ENCODE measurements at places on chromosomes 1 and 21.

DNA sequence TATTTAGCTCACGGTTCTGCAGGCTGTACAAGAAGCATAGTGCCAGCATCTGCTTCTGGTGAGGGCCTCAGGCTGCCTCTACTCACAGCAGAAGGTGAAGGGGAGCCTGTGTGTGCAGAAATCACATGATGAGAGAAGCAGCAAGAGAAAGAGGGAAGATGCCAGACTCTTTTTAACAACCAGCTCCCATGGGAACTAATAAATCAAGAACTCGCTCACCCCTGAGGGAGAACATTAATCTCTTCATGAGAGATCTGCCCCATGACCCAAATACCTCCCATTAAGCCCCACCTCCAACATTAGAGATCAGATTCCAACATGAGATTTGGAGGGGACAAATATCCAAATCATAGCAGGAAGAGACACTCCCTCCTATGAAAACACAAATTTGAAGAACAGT lies 74.1 kb downstream of the OLFML2B start:
- no peak for DNase-seq

GRCh38 chr1:202281316-202282024 lies 60.3 kb downstream of the UBE2T start:
- DNase-seq = no peak

GRCh38 chr1:229326601-229327000 lies 16.2 kb downstream of the CCSAP start:
- DNase-seq = no peak

DNA sequence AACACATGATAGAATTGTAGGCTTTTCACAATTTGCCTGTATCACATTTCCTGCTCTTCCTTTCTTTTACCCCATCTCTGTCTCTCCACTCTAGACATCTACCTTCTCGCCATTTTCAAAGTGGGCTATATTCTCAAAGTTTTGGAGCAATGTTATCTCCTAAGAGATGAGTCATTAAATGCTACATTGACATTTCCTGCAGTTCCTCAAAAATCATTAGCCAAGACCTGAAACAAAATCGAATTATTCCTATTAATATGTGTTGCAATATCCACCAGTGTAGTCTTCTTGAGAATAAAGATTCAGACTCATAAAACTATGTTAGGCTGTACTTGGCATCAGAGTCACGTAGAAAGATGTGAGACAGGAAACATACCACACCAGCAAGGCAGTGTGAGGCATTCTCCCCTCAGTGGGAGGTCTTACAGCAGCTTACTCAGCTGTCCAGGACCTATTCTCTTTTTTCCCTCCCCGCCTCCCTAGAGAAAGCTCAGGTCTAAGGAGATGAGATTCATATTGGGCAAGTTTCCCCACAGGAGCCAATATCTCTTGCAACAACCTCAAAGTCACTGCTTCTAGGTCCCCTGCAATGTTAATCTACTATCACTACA lies 38.8 kb downstream of the FRRS1 start:
- DNase-seq = no peak

DNA sequence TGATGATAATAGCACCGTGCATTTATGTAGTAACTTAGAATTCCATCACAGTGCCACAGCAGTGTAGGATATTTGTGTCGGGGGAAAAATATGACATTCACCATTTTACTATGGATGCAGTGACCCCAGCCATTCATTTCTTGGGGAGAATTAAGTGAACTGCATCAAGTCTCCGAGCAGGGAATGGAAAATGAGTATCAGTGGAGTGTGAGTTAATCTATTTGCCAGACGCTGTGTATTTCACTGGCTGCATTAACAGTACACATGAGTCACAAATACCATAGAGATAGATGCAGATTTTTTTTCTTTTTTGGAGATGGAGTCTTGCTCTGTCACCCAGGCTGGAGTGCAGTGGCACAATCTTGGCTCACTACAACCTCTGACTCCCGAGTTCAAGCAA lies 33.8 kb upstream of the SLC45A1 start:
- no peak for DNase-seq

GRCh38 chr1:186948535-186948934 lies 119.8 kb downstream of the PLA2G4A start:
- no peak for DNase-seq

DNA sequence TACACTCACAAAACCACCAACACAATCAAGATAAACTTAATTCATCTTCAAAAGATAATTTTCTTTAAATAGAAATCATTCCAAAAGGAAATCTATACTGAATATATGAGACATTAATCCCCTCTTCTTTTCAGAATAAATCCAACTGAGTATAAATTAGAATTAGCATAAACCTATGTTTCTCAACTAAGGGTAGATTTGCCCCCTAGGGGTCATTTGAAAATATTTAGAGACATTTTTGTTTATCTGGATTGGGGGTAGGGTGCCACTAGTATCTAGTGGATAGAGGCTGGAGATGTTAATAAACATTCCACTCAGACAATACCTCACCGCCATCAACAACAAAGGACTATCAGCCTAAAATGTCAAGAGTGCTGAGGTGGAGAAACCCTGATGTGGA lies 6.5 kb upstream of the TNFSF4 start:
- DNase-seq = no peak

DNA sequence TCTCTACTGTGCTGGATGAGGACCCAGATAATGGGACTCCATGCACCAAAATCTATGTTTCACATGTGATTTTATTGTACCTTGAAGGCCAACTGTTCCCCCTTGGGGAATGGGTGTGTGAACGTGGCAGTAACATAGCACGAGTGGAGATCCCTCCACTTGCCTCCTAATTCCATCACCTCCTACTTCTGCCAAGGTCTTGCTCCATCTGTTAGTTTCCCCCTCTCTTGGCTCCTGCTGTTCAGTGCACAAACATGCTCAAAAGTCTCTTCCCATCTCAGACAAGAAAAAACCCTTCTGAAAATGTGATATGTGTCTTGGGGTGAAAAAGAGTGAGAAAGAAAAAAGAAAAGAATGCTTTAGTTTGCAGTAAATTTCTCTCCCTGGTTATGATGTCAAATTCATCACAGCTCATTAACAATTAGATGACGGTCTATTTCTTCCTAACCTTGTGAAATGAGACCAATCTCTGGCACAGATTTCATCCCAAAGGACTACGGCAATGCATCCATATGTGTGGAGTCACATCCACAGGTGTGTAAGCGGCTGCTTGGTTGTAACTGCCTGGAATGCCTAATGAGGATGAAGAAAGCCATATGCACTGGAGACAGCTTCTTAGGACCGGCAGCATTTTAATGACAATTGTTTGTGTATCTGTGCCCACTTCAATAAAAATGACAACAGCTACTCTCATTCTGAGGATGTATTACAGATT lies 79.3 kb upstream of the DIRAS3 start:
- no peak for DNase-seq

All from stimulated activated CD4-positive, alpha-beta T cell treated with anti-CD3 and anti-CD28 coated beads, Interleukin-2, amount 100 ng/mL, for 24 hours (primary cell).